ENCODE measurements at places on chromosomes 7 and 10.

DNA sequence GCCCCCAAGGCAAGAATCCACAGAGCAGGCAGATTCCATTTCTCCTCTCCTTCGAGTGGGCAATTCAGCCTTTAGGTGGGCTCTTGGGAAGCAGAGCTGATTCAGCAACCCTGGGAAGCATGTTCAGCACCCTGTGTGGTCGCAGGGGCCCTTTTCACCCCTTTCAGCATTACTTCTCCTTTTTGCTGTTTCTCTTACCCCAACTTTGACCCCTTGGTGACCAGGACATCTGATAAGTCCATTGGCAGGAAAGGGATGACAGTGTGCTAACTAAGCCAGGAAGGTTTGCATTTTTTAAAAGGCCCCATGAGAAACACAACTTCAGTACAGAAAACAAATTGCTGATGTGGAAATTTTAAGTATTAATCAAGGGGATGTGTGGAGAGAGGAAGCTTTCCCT lies 283.7 kb upstream of the NRP1 start:
- no peak for DNase-seq

- no peak for DNase-seq
Observed at GRCh38 chr7:93148144-93148543, at the start of gene SAMD9L. Gene SAMD9L, minus strand, starts transcription at chr7:93148385. Its CDS starts 12,414 bp downstream, at chr7:93135971.

DNA sequence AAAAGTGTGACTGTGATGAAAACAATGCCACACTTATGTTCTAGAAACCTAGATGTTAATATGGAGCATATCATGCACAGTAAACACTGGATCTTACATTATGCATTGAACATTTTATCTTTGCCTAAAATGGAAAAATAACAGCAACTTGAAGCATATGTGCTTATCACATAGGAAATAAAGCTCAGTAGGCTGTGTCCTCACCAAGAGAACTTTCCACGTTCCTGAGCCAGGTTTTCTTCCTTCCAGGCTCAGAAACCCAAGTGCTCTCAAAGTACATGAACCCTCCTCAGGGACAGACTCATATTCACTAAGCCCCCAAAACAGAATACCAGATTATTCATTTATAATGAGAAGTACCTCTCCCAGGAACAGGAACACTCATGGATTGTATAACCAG lies 79.4 kb upstream of the PRKAR2B start:
- no peak for DNase-seq

DNA sequence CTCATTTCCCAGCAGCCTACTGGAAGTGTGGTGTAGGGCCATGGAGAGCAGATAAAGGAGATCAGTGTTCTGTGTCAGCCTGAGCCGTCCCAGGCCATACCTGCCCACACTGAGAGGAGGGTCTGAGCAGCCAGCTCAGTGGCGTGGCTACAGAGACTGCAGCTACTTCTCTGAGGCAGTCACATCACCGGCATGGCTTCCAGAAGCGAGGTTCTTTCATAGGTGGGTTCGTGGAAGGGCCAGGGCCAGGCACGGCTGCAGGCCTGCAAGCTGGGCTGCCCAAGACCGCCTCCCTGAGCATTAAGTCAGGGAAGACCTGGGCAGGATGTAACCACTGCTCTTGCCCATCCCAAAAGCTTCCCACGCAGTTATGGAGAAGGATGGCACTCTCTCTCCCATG lies 34.9 kb downstream of the LDB3 start:
- DNase-seq = no peak

GRCh38 chr10:48779546-48780152 lies 95.0 kb downstream of the WDFY4 start:
- no peak for DNase-seq

- no peak for DNase-seq
Observed at GRCh38 chr7:16063716-16064675, 357.3 kb downstream of the CRPPA start.

GRCh38 chr10:109173121-109173520 lies 750.2 kb downstream of the XPNPEP1 start:
- DNase-seq = no peak

GRCh38 chr7:1679326-1679965 lies 9.4 kb downstream of the ELFN1 start:
- DNase-seq = no peak

GRCh38 chr7:155222573-155222972 lies 75.1 kb upstream of the INSIG1 start:
- DNase-seq = no peak

DNA sequence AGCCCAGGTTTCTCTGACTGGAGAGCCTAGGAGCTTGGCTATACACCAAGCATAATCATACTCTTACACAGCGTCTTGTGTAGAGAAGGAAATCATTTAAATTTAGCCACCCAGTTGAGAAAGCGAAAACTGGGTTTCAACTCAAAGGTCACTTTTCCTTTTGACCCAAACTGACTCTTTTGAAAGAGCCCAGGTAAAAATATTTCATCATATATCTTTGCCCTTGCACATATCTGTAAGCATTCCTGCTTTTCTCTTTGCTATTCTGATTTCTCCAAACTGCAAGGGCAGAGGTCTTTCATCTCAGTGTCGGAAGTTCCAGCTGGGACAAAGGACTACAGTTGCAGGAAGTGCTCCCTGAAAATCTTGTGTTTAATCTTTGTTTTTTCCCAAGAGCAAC lies 22.0 kb upstream of the ABCB4 start:
- DNase-seq = no peak

- DNase-seq = no peak
Observed at GRCh38 chr10:77241350-77241725, 396.3 kb downstream of the KCNMA1 start.

- DNase-seq = no peak
Observed at GRCh38 chr10:69969977-69970376, 82.7 kb upstream of the MACROH2A2 start.

GRCh38 chr7:135447748-135448147 lies 62.2 kb downstream of the CNOT4 start:
- no peak for DNase-seq

- DNase-seq = no peak
Observed at GRCh38 chr10:30057894-30058556, 1.4 kb downstream of the JCAD start.

- DNase-seq = no peak
Observed at GRCh38 chr7:150938566-150938965, 39.6 kb downstream of the KCNH2 start.

- DNase-seq = no peak
Observed at GRCh38 chr7:5694912-5695726, 86.3 kb downstream of the RNF216 start.

DNA sequence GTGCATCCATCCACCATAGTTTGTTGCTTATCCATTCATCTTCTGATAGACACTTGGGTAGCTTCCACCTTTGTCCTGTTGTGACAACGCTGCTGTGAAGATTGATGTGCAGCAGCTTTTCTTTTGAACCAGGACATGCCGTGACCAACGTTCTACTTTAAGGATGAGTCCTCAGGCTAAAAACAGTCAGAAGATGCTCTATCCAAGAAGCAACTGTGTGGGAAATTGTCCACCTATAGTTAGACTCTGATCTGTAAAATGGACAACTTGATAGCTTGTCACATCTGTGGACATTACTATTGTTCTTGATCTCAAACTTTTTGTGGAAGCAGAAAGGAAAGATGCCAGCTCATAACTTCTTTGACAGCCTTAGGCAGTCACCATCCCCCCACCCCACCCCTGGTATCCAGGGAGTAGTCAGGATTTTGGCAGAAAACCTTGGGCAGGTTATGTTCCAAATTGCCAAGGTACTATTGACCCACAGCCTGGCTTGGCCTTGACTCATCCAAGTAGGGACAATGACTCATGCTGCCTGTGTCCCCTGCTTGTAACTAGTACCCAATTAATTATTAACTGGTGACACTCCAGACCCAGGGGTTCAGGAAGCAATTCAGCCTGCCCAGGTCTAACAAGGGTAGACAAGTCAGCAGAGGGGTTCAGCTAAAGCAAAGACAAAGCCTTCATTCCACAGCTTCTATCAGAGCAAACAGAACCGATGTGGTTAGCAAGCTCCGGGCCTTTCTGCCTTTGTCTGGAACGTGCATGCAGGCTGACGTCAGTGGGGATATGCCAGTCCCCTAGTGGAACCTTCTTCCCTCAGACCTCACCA lies 99.6 kb upstream of the ANLN start:
- no peak for DNase-seq

DNA sequence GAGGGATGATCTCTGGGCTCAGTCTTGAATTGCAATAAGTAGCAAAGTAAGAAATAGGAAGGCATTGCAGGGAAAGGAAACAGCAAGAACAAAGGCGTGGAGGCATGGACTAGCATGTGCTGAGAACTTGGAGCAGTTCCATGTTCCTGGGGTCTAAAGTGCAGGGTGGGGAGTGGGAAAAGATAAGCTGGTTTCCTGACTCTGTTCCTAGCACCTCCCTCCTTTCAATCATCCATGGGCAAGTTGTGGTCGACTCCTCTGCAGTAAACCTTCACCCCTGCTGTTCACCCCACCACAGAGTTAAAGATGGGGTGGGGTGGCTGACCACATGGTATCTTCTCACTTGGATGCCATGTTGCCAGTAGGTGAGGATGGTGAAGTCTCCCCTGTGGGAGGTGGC lies 29.6 kb downstream of the RPS24 start:
- no peak for DNase-seq

DNA sequence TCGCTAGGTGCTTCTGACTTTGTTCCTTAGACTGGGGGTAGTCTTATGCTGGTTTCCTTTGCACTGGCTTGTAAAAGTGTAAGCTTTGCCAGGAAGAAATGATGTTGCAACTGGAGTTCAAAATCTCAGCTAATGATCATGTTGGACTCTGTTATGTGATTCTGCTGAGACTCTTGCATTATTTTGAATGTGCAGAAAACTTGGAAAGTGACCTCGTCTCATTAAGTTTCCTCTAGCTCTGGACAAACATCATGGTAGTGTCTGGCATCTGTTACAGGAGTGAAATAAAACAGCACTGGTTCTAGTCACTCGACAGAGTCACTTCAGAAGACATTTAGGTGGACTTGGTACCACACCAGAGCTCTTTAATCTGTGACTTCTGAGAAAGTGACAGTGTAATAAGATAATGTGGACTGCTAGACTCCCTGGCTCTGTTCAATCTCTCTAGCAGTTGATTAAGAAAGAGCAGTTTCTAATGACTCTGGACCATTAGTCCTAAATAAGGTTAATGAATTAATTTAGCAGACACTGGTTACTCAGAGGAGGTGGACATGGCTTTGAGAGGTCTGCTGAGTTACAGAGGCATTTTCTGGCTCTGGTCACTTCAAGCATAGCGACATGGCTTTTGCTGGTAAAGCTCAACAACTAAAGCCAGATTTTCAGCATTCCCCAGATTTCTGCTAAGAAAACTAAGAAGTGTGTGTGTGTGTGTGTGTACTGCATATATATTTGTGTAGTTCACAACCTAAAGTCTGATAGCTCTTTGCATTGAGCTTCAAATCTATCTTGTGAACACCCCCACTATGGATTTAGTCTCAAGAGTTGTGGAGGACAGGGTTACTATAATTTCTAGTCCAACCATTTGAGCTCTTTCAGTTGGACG lies 2.0 kb downstream of the NRP1 start:
- no peak for DNase-seq

DNA sequence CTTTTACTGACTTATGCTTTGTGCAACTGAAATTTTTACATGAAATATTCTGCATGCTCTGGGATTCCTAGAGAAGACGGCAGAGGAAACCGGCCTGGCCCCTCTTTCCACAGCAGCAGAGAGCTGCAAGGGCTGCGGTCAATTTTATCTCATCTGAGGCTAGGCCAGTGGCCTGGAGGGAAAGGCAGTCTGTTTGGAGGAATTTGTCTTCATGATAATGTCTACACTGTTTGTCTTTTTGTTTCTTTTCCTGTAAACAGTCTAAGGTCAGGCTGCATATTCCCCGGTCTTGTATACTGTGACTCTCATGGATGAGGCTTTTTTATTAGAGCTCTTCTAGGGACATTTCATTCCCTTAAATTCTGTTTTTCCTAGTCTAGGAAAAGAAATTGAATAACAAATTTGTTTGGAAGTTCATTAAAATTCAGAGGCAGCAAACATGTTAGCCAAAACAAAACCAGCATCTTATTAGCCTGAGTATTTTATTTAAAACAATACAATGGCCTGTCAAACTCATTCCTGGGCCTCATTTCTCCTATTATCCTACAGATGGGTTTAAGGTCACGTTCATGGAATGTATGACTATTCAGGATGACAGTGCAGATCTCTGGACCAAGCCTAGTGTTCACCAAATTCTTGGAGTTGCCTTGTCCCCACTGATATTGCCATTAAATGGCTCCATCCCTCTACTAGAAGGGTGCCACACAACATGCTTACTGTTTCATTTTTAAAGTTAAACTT lies 26.4 kb downstream of the LAMB4 start:
- DNase-seq = no peak

DNA sequence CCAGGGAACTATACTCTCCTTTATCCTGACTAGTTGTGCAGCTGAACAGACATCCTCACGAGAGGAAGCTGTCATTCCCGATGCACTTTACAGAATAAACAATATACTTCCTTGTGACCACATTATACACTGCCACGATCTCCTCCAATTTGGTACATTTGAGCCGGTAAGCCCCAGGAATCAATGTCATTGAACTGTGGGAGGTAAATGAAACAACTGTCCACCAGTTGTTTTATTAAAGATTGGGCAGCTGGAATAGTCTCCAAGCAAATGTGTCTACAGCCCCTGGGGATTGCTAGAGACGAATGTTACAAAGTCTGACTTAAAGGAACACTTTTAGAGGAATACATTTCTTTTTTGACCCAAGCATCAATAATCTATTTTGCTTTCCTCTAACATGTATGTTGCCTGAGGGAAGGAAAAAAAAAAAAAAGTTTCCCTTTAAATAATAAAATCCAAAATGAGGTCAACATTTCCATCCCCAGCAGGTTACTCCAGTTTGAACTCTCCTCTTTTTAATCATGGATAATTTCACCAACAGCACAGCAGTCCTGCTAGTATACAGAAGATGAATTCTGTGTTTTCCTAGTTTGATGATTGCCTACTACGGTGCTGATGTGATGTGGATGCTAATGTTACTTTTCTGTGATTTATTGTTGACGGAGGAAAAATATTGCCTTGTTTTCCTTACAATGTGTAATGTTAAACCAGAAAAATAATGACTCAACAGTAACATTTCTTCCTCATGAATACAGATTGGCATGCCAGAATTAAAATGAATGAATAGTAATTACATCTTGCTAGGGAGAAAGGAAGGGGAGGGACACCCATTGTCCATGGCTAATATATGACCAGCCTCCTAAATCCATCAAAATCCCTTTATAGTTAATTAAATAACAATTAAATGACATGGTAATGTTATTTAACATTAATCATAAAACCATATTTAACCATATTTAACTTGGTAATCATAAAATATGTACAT lies 360.9 kb downstream of the NEBL start:
- DNase-seq = no peak

DNA sequence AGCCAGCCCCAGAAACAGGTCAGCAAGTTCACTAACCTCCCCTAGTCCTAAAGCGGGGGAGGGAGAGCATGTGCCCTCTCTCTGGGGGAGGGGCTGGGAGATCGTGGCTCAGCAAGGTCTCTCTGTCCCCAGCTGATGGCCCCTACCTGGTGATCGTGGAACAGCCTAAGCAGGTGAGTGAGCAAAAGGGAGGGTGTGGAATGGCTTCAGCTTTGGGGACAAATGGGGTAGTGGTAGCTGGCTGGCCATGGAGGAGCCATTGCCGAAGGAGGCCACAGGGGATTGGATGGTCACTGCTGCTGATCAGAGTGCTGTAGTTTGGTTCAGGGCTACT lies 779 bp downstream of the NFKB2 start:
- DNase-seq = no peak

- DNase-seq = no peak
Observed at GRCh38 chr7:40570223-40570622, 435.4 kb downstream of the SUGCT start.

GRCh38 chr7:156432018-156432417 lies 208.6 kb upstream of the RNF32 start:
- no peak for DNase-seq

Data from neural crest cell (in vitro differentiated cells).